ENCODE measurements at places on chromosomes 1 and 21.

GRCh38 chr1:96995351-96995750 lies 273.8 kb downstream of the PTBP2 start:
- no peak for DNase-seq

GRCh38 chr1:18608534-18608933 lies 22.1 kb upstream of the PAX7 start:
- DNase-seq = no peak

GRCh38 chr1:160428655-160429054 lies 28.3 kb downstream of the VANGL2 start:
- peak; percentile 3 for DNase-seq

DNA sequence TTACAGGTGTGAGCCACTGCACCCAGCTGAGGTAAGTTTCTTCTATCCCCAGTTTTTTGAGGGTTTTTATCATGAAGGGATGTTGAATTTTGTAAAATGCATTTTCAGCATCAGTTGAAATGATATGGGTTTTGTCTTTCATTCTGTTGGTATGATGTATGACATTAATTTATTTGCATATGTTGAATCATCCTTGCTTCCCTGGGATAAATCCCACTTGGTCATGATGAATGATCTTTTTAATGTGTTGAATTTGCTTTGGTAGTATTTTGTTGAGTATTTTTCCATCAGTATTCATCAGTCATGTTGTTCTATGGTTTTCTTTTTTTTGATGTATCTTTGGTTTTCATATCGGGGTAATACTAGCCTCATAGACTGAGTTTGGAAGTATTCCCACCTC lies 141.0 kb downstream of the RPS6KC1 start:
- no peak for DNase-seq

GRCh38 chr1:248759644-248760043 lies 4.1 kb upstream of the LYPD8 start:
- no peak for DNase-seq

DNA sequence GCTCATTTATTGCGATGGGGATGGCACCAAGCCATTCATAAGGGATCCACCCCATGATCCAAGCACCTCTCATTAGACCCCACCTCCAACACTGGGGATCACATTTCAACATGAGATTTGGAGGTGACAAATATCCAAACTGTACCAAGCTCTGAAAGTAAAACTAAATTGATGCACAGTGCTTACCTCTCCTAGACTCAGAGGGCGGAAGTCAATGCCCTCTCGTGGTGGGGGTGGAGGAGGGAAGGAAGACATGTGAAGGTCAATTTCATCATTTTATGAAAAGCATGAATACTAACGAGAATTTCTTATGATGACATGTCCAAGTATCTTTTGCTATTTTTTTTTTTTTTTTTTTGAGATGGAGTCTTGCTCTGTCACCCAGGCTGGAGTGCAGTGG lies 120.0 kb downstream of the PGBD5 start:
- DNase-seq = no peak

All from AG04450 (cell line).